ENCODE measurements at places on chromosomes 5 and 9. TPM values are rescaled to one million over a fixed set of nuclear protein-coding genes. Genes with fewer than 3 reads are reported as not detected.

Gene RALGPS1
- 2.2 TPM for total RNA-seq

Gene SMIM23
- not detected for total RNA-seq

Gene PCDHB15
- total RNA-seq: 2.1 TPM

Gene KCNMB1
- total RNA-seq: not detected

Gene SPACA9
- 3.3 TPM for total RNA-seq

Gene IL3
- total RNA-seq: not detected

Gene FAM200C
- 7.0 TPM for total RNA-seq

Gene DIPK1B
- total RNA-seq: 6.1 TPM

Gene HTR4
- total RNA-seq: not detected

Gene CNTFR
- 0.15 TPM for total RNA-seq

Gene NEUROG1
- not detected for total RNA-seq

Gene FYB1
- 0.04 TPM for total RNA-seq

Gene PDE6A
- not detected for total RNA-seq

Gene PCDHGA5
- total RNA-seq: 0.50 TPM

Gene DHFR
- total RNA-seq: 77.7 TPM

Gene LCP2
- 2.7 TPM for total RNA-seq

Gene ADAMTS2
- 0.21 TPM for total RNA-seq

Gene PLEKHG4B
- 7.3 TPM for total RNA-seq

Gene CCNO
- total RNA-seq: 2.4 TPM

Gene LHX2
- 8.5 TPM for total RNA-seq

Gene MLANA
- total RNA-seq: not detected

Gene SPATA6L
- total RNA-seq: not detected

Gene MED27
- total RNA-seq: 35.2 TPM

Gene AJM1
- total RNA-seq: 0.21 TPM

Gene SPATA31A3
- total RNA-seq: not detected

Gene TAL2
- 0.15 TPM for total RNA-seq

Gene RPL35
- total RNA-seq: 2,412 TPM

Gene CEMIP2
- total RNA-seq: 33.4 TPM

Gene SMIM33
- total RNA-seq: not detected

Gene PCSK1
- total RNA-seq: not detected

Gene SLCO6A1
- not detected for total RNA-seq

Gene THBS4
- 0.43 TPM for total RNA-seq

Gene ANKRD31
- total RNA-seq: 0.33 TPM

Gene EIF4E1B
- not detected for total RNA-seq

Gene CBY3
- not detected for total RNA-seq

Gene C5
- 4.5 TPM for total RNA-seq

Gene LCN10
- not detected for total RNA-seq

Gene SLC25A48
- total RNA-seq: not detected

Gene SLC6A3
- not detected for total RNA-seq

Gene PTGER4
- 7.9 TPM for total RNA-seq

Gene SPATA31D4
- not detected for total RNA-seq

Gene CXCL14
- 1.7 TPM for total RNA-seq

Gene SLC25A2
- not detected for total RNA-seq

Gene LSM11
- 2.4 TPM for total RNA-seq

Gene RASGRF2
- total RNA-seq: 7.4 TPM

Gene ZFP2
- not detected for total RNA-seq

Gene COL5A1
- total RNA-seq: 26.8 TPM

Gene TICAM2
- total RNA-seq: 4.5 TPM

Gene LRRTM2
- 1.2 TPM for total RNA-seq

Gene GPRIN1
- total RNA-seq: 14.0 TPM

Gene PCDHB10
- total RNA-seq: 4.5 TPM

Gene GLDC
- total RNA-seq: not detected

Gene MCCC2
- 50.3 TPM for total RNA-seq

Gene MYORG
- total RNA-seq: 1.9 TPM

Gene STK32A
- 0.77 TPM for total RNA-seq

Gene NR2F1
- 6.5 TPM for total RNA-seq

Gene RELL2
- 8.4 TPM for total RNA-seq

Gene ECM2
- total RNA-seq: 2.0 TPM

Gene MEGF10
- not detected for total RNA-seq
